Liver (tissue), 10 donors: ENCODE measurements at places on chromosomes 4 and X.

- DNase-seq: no peak
Measured at GRCh38 chr4:12421364-12421763, 992.7 kb upstream of the HS3ST1 start.

GRCh38 chr4:86664959-86665358 is 70.8 kb downstream of the PTPN13 start:
- no peak for DNase-seq

GRCh38 chrX:53677286-53677685 is 9.2 kb downstream of the HUWE1 start:
- no peak for DNase-seq

DNA sequence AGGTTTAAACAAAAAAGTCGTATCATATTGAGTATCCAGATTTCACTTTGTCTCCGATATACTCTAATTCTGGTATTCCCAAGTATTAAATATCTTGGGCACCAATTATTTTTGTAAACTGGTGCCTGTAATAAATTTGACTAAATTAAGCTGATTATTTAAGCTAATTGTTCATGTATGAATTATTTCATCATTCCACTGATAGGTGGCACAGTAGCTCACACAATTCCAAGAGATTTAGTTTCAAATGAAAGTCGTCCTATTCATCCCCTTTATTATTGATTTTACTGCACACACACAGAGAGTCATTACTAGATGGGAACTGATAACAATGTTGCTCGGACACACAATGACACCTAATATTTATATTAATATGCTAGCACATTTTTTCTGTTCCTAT is 432.4 kb downstream of the DMD start:
- DNase-seq: no peak
